NCI-H1694 treated with DMSO at 0.1 percent for 48 hours (cell line): ENCODE measurements at places on chromosomes 11 and 22.

- DNase-seq = no peak
Measured at GRCh38 chr11:69251639-69252489, 42.1 kb upstream of the MYEOV start.

DNA sequence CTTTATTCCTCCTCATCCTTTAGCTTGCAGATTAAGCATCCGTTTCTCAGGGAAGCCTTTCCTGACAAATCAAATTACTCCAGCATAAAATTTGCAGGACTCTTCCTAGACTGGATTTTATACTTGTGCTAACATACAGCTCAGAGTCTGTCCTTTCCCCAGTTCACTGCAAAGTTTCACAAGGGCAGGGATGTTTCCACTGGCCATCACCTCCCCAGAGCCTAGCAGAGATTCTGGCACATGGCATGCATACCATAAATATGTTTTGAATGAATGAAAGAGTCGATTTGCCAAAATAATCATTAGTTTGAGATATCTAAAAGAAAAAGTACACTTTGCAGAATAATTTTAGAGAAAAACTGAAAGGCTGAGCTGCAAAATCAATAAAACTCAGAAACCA, 10.6 kb downstream of the MSANTD4 start:
- DNase-seq = no peak

DNA sequence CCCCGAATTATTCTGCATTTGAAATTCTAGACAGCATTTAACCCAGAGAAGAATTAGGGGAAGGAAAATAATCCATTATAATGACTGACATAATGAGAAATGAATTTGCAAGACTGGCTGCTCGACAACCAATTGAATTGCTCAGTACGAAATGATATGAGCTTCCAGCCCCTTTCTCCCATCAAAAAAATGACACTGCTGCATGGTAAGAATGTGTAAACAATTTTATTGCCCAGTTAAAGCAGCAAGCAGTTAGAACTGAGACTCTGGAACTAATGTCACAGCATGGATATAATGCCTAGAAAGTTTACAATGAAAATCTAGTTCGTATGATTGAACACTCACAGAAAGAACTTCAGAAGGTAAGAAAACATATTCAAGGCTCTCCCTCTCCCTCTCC, 24.7 kb upstream of the PCF11 start:
- no peak for DNase-seq

DNA sequence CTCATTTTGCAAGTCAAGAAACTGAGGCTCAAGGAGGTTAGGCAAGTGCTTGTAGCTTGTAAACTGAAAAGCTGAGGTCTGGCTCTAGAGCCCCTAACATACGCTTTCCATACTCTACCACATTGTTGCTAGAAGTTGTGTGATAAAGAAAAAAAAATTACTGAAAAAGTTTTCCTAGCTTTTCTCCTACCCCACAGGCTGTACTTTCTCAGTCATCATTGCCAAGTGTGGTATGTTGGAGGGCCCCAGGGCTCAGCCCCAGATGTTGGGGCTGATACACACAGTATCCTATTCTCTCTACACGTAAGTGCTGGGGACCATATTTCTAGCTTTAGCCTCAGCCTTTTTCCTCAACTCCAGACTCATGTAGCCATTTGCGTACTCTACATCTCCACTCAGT, 16.0 kb downstream of the KREMEN1 start:
- no peak for DNase-seq

- peak; percentile 22 for DNase-seq
Measured at GRCh38 chr22:47919001-47919441, 1156.6 kb downstream of the TBC1D22A start.
